ENCODE measurements at places on chromosomes 7 and 10. TPM values are rescaled to one million over a fixed set of nuclear protein-coding genes. Genes with fewer than 3 reads are reported as not detected.

The HOXA5 gene
- polyA plus RNA-seq: 85.4 TPM

The ANKRD7 gene
- polyA plus RNA-seq: 4.8 TPM

The LOXL4 gene
- 4.7 TPM for polyA plus RNA-seq

The PPP1R17 gene
- polyA plus RNA-seq: not detected

The NODAL gene
- polyA plus RNA-seq: 0.23 TPM

The KDM7A gene
- polyA plus RNA-seq: 9.8 TPM

The ANK3 gene
- 36.8 TPM for polyA plus RNA-seq

The HHEX gene
- 8.0 TPM for polyA plus RNA-seq

The CPED1 gene
- 33.4 TPM for polyA plus RNA-seq

The VAX1 gene
- not detected for polyA plus RNA-seq

The COL13A1 gene
- polyA plus RNA-seq: 22.0 TPM

The KIAA1549 gene
- 14.1 TPM for polyA plus RNA-seq

The BAMBI gene
- 46.6 TPM for polyA plus RNA-seq

The RAPGEF5 gene
- polyA plus RNA-seq: 39.6 TPM

The FAM241B gene
- 9.6 TPM for polyA plus RNA-seq

The GFRA1 gene
- polyA plus RNA-seq: 27.3 TPM

The PNLIP gene
- polyA plus RNA-seq: not detected

The PRLHR gene
- polyA plus RNA-seq: 0.03 TPM

The RBAK gene
- 25.0 TPM for polyA plus RNA-seq

The DNAJC30 gene
- 11.6 TPM for polyA plus RNA-seq

The IRF5 gene
- polyA plus RNA-seq: 7.2 TPM

The UCMA gene
- not detected for polyA plus RNA-seq

The AZGP1 gene
- polyA plus RNA-seq: 32.8 TPM

The CALY gene
- 0.59 TPM for polyA plus RNA-seq

The OPN1SW gene
- polyA plus RNA-seq: 1.3 TPM

The STEAP1B gene
- polyA plus RNA-seq: 2.0 TPM

The PRPS1L1 gene
- polyA plus RNA-seq: not detected

The AS3MT gene
- 27.2 TPM for polyA plus RNA-seq

The ASZ1 gene
- not detected for polyA plus RNA-seq

The ACSL5 gene
- polyA plus RNA-seq: 3.2 TPM

The GRIFIN gene
- not detected for polyA plus RNA-seq

The GSTK1 gene
- polyA plus RNA-seq: 86.8 TPM

The ARPC1A gene
- polyA plus RNA-seq: 109 TPM

The SPRN gene
- 3.3 TPM for polyA plus RNA-seq

The LEP gene
- not detected for polyA plus RNA-seq

The ERCC6 gene
- polyA plus RNA-seq: 17.6 TPM

The KBTBD2 gene
- 56.4 TPM for polyA plus RNA-seq

The ODAD2 gene
- 3.2 TPM for polyA plus RNA-seq

The CALCR gene
- polyA plus RNA-seq: 0.57 TPM

The ITPRID1 gene
- polyA plus RNA-seq: 0.11 TPM

The HGF gene
- polyA plus RNA-seq: 4.9 TPM

The SAMD8 gene
- polyA plus RNA-seq: 15.1 TPM

The ACHE gene
- 5.2 TPM for polyA plus RNA-seq

The SMNDC1 gene
- polyA plus RNA-seq: 53.4 TPM

All from left renal pelvis (tissue), 4 donors.